NAMALWA (cell line): ENCODE measurements at places on chromosomes 1 and 21.

- DNase-seq: no peak
Measured at GRCh38 chr1:166900987-166901386, 24.9 kb upstream of the TADA1 start.

- no peak for DNase-seq
Measured at GRCh38 chr21:29749957-29750356, 189.8 kb downstream of the GRIK1 start.

DNA sequence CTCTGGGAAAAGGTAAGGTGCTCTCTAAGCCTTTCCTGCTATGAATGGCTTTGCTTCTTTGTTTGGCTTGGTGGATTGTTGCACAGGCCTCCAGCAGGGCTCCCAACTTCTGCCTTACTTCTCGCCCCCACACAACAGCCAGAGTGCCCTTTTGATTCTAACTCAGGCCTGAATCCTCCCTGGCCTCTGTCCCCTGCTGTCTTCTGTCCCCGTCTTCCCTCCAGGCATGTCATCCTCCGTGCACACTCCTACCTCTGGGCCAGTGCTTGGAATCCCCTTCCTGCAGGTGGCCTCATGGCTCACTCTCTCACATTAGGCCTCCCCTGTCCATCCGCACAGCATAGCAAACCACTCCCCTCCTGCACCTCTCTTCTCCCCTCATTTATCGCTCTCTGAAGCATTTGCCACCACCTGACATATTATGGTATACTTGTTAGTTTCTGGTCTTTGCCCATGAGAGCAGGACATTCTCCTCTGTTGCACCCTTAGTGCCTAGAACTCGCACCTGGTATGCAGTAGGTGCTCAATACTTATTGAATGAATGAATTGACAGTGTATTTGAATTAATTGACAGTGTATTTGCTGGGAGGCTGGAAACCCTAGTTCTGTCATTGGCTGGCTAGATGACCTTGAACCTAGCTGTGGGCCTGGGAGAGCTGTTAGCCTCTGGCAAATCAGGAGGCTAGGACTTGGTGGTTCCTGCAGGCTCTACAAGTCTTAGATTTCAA, 2.9 kb downstream of the ZDHHC18 start:
- DNase-seq: no peak

DNA sequence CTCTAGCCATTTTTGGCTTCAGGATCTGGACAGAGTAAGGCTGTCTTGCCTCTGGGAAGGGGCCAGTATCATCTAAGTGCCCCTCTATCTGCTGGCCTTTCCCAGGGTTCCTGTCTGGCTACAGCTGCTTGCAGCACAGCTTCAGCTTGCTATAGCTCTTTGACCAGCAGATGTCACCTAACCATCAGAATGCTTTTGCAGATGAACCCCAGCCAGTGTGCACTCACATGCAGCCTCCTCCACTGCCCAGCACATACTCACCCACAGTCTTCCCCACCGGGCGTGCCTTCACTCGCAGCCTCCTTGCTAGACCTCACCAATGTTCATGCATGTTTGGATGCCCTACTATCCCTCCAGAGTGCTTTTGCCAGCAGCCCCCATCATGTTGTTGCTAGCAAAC, 769.0 kb downstream of the BRINP3 start:
- DNase-seq: peak; percentile 42

- DNase-seq: no peak
Measured at GRCh38 chr1:228408869-228409805, 2.5 kb upstream of the TRIM11 start.
